Naive B cell (primary cell): ENCODE measurements at places on chromosomes 13 and 19.

GRCh38 chr13:27041341-27041740, 130.3 kb downstream of the USP12 start:
- H3K36me3 ChIP-seq = no peaks in the 10 kb centered on the region
- peaks cover 15% of the 10 kb centered on the region for H3K4me1 ChIP-seq
- H3K27ac ChIP-seq = no peak overlapping the region
- peaks cover 8% of the 10 kb centered on the region for H3K27me3 ChIP-seq
- no peak for DNase-seq

GRCh38 chr19:294341-294945, 3.2 kb upstream of the PLPP2 start:
- peak overlapping the region; percentile 18 for H3K4me3 ChIP-seq
- no peak overlapping the region for H3K27ac ChIP-seq
- H3K4me1 ChIP-seq = peaks cover 12% of the 10 kb centered on the region
- DNase-seq = no peak

- peak within 1 kb of the TSS; percentile 80 for H3K4me3 ChIP-seq
- DNase-seq = peak; percentile 57
- peaks cover 63% of the 10 kb centered on the region for H3K27me3 ChIP-seq
Observed at GRCh38 chr19:5340637-5341447, at the start of gene PTPRS. Gene PTPRS, minus strand, starts transcription at chr19:5340812. Its CDS starts 54,672 bp downstream, at chr19:5286140.

DNA sequence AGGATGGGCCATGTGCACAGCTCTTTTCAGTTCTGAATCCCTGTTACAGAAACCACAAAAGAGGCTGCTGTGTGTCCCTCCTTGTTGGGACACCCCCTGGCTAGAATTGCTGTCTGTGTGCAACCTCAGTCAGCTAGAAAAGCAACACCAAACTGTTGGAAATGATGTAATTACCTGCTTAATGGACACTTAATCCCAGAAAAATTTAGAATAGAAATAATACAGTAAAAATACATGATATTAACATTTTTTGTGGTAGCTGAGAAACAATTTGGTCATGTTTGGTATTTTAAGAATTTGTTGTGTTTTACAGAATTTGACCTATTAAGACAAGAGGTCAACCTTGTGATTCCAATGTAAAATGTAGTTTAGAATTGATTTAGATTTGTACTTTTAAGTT, 46.8 kb downstream of the FAM124A start:
- no peaks in the 10 kb centered on the region for H3K4me1 ChIP-seq
- peaks cover 4% of the 10 kb centered on the region for H3K27me3 ChIP-seq
- H3K36me3 ChIP-seq = no peaks in the 10 kb centered on the region
- H3K27ac ChIP-seq = no peak overlapping the region
- H3K4me3 ChIP-seq = no peak overlapping the region

GRCh38 chr19:46211201-46211881, 18.2 kb upstream of the IGFL1 start:
- H3K36me3 ChIP-seq = no peaks in the 10 kb centered on the region
- no peak overlapping the region for H3K4me3 ChIP-seq
- H3K27me3 ChIP-seq = peaks cover 54% of the 10 kb centered on the region

GRCh38 chr19:18869781-18870530, 26.0 kb downstream of the CERS1 start:
- H3K4me1 ChIP-seq = peaks cover 10% of the 10 kb centered on the region
- DNase-seq = no peak
- H3K4me3 ChIP-seq = no peak overlapping the region
- no peaks in the 10 kb centered on the region for H3K36me3 ChIP-seq
- peaks cover 6% of the 10 kb centered on the region for H3K27me3 ChIP-seq

DNA sequence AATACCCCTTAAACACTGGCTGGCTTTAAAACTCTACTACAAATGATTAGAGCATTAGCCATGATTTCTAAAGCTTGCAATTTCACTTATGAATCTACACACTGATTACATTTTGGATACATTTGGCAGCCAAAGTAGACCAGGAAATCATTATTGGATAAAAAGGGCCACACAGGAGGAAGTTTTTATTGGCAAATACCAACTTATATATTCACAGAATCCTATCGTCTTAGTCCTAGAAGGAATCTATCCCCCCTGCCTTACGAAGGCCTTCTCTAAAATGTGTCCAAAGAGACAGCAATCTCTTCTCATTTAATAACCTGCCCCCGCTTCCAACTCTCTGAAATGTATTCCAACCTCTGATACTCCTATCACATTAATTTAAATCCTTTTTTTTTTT, 52.5 kb downstream of the KLF5 start:
- DNase-seq = no peak
- no peak overlapping the region for H3K4me3 ChIP-seq
- H3K27ac ChIP-seq = no peak overlapping the region
- no peaks in the 10 kb centered on the region for H3K36me3 ChIP-seq
- peaks cover 5% of the 10 kb centered on the region for H3K4me1 ChIP-seq

GRCh38 chr13:75959861-75960481, 323.8 kb downstream of the LMO7 start:
- DNase-seq = no peak
- no peaks in the 10 kb centered on the region for H3K4me1 ChIP-seq
- no peaks in the 10 kb centered on the region for H3K27me3 ChIP-seq
- H3K4me3 ChIP-seq = no peak overlapping the region
- H3K27ac ChIP-seq = no peak overlapping the region
